ENCODE measurements at places on chromosomes 5 and 9. TPM values are rescaled to one million over a fixed set of nuclear protein-coding genes. Genes with fewer than 3 reads are reported as not detected.

DNA sequence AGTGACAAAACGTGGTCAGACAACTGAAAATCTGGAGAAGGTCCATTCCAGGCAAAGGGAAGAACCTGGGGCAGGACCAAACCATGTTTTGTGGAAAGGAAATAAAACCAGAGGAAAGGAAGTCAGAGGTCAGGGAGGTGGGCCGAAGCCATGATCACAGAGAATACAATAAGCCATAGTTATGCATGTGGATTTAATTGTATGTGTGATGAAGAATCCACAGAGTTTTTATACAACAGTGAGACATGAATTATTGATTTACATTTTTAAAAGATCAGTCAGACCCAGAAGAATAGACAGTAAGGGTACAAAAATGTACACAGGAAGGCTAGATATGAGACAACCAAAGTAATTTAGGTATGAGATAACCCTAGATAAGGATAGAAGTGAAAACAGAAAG is 20.8 kb downstream of the TTC33 start:
- no peak for DNase-seq

PLCXD3 gene
- 0.09 TPM for total RNA-seq

ABLIM3 gene
- total RNA-seq: not detected

GRCh38 chr5:18314192-18314778 is 680.0 kb downstream of the TAF11L14 start:
- peak; percentile 26 for DNase-seq

PTCH1 gene
- 24.5 TPM for total RNA-seq

HTR4 gene
- total RNA-seq: not detected

GRCh38 chr5:139908749-139909148 is 113.1 kb downstream of the PSD2 start:
- no peak for DNase-seq

DNA sequence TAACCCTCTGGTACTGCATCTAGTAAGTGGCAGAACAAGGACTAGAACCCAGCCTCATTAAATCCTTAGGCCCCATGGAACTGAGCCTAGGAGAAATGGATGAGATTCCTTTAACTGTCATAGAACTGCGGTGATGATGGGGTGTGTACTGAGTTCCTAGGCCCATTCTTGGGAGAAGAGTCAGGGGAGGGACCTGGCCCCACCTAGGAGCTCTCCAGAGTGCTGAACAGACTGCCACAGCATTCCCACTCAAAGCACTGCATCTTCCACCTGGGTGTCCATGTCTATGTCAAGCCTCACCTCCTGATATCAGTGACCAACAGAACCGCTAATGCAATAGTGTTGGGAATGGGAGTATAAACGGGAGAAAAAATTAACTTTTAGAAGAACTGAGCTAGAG is 36.6 kb downstream of the TTLL11 start:
- peak; percentile 72 for DNase-seq

DNA sequence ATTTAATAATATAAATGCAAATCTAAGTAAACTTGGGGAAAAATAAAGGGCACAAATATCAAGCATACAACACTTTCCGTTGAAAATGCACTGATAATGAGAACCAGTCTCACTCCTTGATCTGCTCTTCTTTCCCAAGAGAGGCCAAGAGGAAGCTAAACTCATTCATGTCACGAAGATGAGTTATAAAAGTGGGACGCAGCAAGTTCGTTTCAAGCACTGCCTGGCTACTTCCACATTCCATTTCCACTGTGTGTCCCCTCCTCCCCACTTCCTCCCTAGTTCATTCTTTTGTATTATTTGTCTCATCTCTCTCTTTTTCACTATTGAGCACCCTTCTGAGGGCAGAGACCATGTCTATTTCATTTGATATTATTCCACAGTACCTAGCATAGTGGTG is 158.1 kb downstream of the SLC24A2 start:
- DNase-seq: no peak

DNA sequence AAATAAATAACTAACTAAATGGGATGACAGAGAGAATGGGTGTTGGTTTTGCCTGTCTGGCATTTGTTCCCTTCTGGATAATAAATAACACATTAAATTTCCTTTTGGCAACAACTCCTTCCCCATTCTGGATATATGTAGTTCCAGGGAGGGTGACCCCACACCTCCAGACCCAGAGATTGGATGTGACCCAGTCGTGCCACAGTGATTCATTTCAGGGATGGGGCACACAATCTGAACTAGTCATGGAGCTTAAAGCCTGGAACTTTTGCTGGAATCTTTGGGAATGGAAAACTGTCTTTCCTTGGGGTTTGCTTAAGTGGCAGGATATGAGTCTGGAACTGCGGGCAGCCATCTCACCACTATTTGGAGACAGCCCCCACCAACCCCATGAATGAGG is 11.3 kb downstream of the KLF9 start:
- DNase-seq: no peak

WNK2 gene
- 16.7 TPM for total RNA-seq

DNA sequence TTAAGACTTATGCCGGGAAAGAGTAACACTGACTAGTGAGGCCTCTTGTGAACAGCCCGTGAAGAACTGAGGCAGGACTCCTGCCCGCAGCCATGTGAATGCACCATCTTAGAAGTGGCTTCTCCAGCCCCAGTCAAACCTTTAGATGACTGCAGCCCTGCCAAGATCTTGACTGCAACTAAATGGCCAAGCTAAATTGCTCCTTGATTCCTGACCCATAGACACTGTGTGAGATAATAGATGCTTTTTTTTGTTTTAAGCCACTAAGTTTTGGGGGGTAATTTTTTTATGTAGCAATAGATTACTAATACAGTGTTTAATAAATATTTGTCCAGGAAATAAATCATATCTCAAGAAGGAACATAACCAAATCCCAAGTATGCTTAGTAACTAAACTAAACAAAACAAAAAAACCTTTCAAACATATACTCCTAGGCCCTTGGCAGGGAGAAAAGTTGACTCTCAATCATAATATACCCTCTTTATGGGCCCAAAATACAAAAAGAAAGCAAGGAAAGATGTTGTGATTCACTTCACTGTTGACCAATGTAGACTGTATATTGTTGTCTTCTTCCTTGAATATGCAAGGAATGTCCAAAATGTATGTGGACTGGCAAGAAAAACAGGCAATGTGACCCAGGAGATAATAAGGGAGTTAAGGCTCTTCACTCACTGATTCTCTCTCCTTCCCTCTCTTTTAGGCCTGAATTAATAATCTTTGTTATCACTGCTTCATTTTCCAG is 79.7 kb upstream of the ZNF366 start:
- no peak for DNase-seq

DNA sequence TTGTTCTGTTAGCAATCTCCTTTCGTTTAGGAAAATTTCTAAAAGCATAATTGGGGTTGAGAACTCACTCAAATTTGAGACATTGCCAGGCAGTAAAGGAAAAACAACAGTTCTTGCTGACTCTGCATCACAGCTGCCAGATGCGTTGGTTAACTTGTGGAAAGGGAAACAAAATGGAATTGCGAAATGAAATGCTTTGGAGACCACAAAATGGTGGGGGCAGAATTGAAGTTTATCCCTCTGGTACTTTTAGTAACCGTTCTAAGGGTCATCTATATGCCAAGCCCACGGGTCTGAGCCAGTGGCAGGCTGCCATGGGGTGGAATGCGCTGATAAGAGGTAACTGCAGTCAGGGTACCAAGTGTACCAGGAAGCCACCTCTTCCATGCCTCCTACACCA is 28.6 kb upstream of the SELENOP start:
- no peak for DNase-seq

F2RL1 gene
- total RNA-seq: 10.6 TPM

DNA sequence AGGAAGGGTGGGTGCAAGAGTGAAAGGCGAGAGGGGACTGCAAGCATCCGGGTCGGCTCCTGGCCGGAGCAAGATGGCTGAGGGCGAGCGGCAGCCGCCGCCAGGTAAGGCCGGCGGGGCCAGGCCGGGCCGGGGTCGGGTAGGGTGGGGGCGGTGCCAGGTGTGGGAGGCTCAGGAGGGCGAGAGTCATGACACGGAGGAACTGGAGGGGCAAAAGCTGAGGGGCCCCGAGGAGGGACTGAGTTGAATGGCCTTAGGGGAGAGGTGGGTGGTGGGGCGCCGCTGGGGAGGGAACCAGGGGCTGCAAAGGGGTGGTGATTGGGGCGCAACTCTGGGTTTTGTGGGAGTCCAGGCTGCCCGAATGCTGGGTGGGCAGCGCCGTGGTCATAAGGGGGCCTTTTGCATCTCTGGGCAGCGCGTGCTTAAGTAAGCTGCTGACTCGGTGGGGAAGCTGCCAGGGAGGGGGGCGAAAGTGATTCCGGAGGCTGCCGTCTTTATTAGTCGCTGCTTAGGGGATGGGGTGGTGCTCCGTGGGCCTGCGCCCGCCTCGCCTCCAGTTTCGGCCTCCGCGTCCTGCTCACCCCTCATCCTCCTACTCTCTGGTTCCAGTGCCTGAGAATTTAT is 425 bp downstream of the PTPA start:
- DNase-seq: peak; percentile 62

DNA sequence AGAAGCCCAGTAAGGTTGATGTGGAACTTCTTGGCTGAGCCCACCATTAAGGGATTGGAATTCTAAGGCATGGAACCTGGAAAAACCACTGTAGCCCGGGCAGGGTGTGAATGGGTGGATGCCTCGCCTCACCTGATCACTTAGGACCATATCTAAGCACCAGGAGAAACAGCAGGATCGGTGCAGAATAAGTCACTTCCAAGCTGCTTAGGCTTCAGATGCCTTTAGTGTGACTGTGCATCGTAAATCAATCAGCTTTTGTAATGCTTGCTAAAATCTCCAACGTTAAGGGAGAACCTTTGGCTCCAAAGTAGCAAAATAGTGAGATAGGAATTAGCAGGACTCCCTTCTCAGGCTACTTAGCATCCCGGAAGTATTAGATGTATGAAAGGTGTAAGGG is 103.9 kb upstream of the MEGF10 start:
- DNase-seq: no peak

DNA sequence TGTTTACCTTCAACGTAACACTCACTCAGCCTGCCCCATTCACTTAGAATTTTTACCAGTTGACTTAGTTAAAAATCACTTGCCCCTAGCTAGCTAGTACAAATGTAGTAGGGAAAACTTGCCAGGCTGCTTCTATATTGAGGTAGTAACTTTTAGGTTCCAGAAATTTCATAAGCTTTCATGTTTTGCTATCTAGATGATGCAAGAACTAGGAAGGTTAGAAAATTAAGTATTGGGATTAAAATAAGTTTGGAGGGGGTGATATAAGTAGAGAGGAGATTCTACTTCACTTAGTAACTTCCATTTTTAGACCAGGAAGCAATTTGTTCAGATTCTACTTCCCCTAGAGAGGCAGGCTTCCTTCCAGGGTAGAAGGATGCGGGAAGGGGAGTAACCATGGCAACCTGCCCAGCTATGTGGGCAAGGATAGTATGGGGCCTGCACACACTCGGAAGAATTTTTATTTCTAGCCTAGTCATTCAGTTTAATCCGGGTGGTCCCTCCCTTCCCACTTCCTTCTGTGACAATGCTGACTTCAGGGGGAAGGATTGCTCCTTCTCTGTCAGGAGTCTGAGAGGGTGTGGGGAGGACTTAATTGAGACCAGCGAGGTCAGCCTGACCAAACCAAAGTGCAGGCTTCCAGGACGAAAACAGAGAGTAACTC is 4.2 kb downstream of the DAB2 start:
- DNase-seq: peak; percentile 27

- DNase-seq: no peak
Observed at GRCh38 chr5:83512061-83512745, 40.7 kb downstream of the VCAN start.

APBA1 gene
- 3.4 TPM for total RNA-seq

ROPN1L gene
- not detected for total RNA-seq

FOXD4L5 gene
- 0.19 TPM for total RNA-seq

GAS1 gene
- 104 TPM for total RNA-seq

DNA sequence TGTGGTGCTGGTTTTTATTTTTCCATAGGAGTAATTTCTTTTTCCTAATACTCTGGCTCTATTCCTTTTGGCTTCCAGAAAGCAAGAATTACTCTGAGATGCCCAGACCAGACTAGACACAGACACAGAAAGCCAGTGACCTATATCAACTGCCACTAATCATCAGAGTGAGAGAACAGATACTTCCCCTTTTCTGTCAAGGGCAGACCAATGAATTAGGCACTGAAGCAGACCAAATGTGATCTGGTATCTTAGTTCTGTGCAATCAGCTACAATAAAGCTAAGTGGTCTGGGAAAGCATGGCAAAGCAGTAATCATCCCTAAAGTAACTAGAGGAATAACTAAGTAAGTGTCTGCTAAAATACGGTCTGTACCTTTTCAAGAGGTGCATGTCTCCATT is 239.1 kb downstream of the ELAVL2 start:
- no peak for DNase-seq

GRCh38 chr5:146765089-146765832 is 113.3 kb downstream of the PPP2R2B start:
- no peak for DNase-seq

- no peak for DNase-seq
Observed at GRCh38 chr9:14031810-14032209, 282.1 kb downstream of the NFIB start.

All from neural progenitor cell (in vitro differentiated cells).